ENCODE measurements at places on chromosomes 13 and 19.

DNA sequence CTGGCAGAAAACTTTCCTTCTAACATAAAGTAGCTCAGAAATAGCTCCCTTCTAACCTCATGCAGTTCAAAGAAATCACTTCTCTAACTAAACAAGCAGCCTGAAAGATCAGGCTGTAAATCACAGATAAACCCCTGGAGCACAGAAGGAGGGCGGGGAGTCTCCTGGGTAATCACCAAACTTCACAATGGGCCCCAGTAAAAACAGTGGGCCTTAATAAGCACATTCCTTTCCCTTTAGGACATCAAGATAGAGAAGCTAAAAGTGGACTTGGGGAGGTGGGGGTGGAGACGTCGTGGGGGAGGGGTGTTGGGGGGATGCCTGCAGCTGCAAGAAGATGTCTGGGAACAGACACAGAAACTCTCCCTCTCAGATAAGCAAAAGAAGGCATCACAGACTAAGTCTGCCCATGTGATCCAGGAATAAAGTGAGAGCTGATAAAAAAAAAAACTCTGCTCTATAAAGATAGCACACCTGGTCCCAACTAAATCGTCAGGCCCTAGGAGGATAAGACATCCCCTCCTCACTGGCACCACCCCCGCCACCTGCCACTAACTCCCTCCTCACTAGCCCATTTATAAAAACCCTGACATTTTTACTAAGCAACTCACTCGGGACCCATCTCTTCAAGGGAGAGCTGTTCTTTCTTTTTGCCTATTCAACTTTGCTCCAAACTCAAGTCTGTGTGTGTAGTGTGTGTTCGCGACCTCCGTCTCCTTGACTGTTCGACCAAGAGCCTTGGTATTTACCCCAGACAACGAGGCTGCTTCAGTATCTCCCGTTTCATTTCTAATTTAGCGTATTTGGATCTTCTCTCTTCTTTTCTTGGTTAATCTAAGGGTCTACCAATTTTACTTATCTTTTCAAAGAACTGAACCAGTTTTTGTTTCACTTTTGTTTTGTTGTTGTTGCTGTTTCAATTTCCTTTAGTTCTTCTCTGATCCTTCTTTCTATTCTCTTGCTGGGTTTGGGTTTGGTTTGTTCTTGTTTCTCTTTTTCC lies 31.7 kb downstream of the DNAJC15 start:
- peak; percentile 33 for DNase-seq

- DNase-seq: no peak
Observed at GRCh38 chr13:80957019-80957655, 616.2 kb upstream of the SPRY2 start.

DNA sequence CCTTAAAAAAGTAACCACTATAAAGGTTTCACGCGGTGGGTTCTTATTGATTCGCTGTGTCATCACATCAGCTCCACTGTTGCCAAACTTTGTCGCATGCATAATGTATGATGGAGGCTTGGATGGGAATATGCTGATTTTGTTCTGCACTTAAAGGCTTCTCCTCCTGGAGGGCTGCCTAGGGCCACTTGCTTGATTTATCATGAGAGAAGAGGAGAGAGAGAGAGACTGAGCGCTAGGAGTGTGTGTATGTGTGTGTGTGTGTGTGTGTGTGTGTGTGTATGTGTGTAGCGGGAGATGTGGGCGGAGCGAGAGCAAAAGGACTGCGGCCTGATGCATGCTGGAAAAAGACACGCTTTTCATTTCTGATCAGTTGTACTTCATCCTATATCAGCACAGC lies 30.6 kb downstream of the FGF9 start:
- no peak for DNase-seq

DNA sequence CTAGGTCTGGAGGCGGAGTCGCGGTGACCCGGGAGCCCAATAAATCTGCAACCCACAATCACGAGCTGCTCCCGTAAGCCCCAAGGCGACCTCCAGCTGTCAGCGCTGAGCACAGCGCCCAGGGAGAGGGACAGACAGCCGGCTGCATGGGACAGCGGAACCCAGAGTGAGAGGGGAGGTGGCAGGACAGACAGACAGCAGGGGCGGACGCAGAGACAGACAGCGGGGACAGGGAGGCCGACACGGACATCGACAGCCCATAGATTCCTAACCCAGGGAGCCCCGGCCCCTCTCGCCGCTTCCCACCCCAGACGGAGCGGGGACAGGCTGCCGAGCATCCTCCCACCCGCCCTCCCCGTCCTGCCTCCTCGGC lies at the start of gene SLC5A5:
TSS of gene SLC5A5 (plus strand) at position 68 of the 373 bp plus-strand sequence. CDS start 375 bp downstream, outside the sequence.
- DNase-seq: no peak

Measured in Ammon's horn (tissue), 1 donor.